Activated naive CD4-positive, alpha-beta T cell treated with Interleukin-2 at 50 U/mL for 16 hours (primary cell): ENCODE measurements at places on chromosomes 12 and 14.

- DNase-seq: no peak
These were observed 45.7 kb upstream of the PDZRN4 start for GRCh38 chr12:41142376-41142775.

GRCh38 chr12:69947897-69948296, 122.9 kb downstream of the MYRFL start:
- no peak for DNase-seq

DNA sequence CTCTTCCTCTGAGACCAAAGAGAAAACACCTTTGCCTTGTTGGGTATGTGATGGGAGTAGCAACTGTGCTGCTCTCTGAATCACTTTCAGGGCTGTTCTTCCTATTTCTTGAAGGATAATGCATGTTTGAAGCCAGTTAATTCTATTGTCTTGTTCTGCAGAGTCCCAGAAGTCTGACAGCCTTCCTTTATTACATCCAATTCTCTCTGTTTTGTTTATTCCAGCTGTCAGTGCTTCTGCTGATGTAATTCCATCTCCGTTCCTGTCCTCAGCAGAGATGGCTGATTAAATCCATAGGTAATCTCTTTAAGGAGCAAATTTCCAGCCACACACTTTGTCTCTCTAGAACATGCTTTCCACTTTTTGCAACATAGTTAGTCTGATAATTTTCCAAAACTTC, 59.7 kb downstream of the MGAT4C start:
- no peak for DNase-seq

GRCh38 chr12:78792052-78792698, 72.4 kb upstream of the SYT1 start:
- no peak for DNase-seq

DNA sequence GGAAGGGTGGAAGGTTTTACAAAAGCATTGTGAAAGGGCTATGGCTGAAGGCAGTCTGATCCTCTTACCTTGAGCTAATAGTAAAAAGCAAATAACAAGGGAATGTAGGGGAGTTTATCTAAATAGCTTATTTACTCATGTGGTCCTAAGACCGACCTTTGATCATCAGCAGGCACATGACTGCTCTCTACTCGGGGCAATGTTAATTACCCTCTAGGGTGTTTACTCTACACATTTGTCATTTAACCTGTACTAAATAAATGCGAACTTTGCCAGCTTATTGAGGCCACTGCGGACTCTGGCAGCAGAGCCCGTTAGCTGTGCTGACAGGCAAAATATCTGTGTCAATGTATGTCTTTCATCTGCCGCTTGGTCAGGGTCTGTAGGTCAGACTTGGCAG, 768.3 kb upstream of the ATXN7L3B start:
- no peak for DNase-seq

- DNase-seq: no peak
These were observed 20.4 kb upstream of the PDZRN4 start for GRCh38 chr12:41167701-41168100.

DNA sequence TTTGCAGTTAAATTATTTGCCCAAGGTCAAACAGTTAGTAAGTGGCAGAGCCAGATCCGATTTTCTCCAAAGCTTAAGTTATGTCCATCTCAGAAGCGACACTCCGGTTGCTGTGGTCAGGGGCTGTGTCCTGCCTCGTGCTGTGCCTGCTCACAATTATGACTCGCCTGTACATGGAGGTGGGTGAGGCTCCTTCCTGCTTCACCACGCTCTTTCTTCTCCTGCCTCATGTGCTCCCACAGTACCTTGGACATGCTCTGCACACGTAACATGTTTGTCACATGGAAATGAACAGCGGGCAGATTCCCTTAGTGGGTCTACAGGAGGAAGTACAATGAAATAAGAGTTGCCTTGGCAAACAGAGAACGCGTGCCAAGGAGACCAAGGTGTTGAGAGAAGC, 62.2 kb upstream of the CCND2 start:
- no peak for DNase-seq

- peak; percentile 50 for DNase-seq
These were observed 58.6 kb downstream of the ZFP36L1 start for GRCh38 chr14:68734231-68734732.

GRCh38 chr12:45598336-45598735, 131.2 kb upstream of the ARID2 start:
- no peak for DNase-seq

GRCh38 chr14:32618991-32619390, 289.9 kb downstream of the AKAP6 start:
- DNase-seq: no peak

DNA sequence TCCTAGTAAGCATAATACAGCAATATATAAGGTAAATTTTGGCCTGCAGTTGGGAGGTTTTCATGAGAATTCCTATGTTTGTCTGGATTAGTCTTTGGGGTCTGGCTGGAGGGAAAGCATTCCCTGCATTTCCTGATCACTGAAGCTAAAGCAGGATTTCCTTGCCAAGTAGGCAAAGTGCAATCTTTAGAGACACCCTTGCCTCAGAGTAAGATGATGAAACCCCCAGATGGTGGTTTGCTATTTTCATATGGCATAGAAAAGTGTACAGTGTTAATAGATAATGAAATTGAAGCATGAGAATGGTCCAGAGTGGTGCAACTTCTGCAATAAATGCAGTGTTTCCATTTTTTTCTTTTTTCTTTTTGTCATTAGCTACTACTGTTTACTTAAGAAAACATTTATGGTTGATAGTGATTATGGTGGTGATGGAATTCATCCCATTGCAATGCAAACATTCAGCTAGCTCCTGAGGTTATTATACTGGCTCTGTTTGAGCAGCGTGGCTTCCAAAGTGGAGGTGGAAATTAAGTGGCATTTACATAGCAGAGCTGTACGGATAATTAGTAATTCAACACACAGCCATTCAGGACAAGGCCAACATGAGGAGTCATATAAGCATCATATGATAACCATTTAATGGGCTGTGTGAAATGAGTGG, 276.3 kb downstream of the DUSP6 start:
- DNase-seq: no peak

GRCh38 chr14:88231603-88232002, 91.5 kb downstream of the KCNK10 start:
- DNase-seq: no peak

DNA sequence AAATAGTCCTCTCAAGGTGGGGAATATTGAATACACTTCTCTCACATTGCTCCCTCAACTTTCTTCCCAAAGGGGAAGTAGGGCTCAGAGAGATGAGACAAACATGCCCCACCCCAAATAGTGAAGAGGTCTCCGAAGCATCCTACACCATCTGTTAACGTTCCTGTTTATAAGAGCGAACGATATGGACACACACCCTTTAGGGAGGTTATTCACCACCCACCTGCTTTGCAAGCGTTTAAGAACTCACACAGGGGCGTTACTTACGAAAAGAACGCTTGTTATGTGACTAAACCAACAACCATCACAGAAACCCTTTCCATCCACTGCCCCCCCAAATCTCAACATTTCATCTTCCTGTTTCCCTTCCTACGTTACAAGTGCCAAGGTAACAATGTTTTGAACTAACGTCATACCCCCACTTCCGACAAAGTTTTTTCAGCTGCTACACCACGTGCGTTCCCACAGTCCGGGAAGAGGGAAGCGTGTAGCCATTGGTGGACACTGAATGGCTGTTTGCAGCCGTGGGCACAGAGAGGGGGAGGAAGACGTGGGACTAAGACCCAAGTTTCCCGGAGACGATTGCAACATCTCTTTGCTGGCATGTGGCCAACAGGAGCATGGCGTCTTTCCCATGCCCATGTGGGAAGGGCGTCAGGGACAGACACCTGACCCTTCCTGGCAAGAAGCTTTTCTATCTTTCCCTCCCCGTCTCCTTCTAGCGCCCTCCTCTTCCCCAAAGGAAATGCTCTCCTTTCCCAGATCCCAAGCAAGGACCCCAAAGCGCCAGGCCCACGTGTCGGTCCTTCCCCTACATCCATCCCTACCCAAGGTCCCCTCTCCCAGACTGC, 1.2 kb downstream of the YBX3 start:
- DNase-seq: peak; percentile 38

DNA sequence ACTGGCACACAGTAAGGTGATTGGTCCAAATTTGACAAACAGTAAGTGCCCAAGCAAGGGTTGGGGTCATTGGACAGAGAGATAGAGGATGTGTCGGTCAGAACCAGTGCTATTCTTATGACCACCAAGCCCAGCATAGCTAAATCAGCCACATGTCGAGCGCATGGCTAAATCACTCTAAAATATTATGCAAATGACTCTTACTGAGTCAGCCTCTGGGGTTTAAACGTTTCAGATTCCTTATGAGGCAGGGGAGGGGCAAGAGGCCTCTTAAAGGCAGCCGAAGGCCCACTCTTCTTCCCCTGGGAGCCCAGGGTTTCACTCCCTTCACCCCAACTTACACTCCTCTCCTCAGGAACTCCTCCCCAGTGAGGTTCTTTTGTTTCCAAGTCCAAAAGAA, 603 bp upstream of the ENDOU start:
- no peak for DNase-seq

- no peak for DNase-seq
These were observed 794 bp downstream of the HOXC13 start for GRCh38 chr12:53939141-53940108.

- DNase-seq: no peak
These were observed 67.6 kb upstream of the GPATCH2L start for GRCh38 chr14:76083796-76084765.

GRCh38 chr12:27233814-27234213, 10.3 kb upstream of the STK38L start:
- DNase-seq: no peak
